ENCODE measurements at places on chromosomes 3 and 15.

DNA sequence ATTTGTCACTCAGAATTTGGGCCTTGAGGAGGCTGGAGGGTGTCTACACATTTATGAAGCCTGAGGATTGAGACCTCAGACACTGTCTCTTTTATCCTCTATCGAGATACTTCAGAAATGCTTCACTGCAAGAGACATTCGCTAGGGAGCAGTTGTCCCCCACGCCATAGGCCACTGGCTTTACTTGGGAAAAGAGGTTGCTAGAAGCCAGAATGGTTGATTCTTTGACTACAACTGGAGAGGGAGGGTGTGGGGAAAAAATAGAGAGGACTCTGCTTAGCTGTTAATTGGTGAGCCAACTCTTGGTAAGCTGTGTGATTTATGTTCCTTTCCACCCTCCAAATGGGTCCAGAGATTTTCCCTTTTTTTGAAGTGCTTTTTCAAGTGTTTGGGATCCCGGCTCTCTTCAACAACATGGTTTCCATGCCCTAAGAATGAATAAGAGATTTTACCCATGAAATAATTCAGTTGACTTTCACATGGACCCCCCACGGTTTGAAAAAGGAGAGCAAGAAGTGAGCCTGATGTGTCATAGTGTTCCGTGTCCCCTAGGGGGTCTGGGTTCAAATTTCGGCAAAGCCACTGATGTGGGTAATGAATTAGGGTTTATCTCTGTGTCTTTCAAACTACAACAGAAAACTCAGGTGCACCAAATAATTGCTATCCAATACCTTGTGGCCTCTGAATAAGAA lies 2.7 kb downstream of the BOC start:
- DNase-seq = no peak

- no peak for DNase-seq
Observed at GRCh38 chr15:76566276-76566675, 229.7 kb downstream of the ISL2 start.

GRCh38 chr3:190722181-190722905 lies 140.2 kb downstream of the GMNC start:
- DNase-seq = no peak

GRCh38 chr3:15682561-15683185 lies 81.1 kb downstream of the BTD start:
- DNase-seq = no peak

GRCh38 chr3:117463276-117464115 lies 753.9 kb downstream of the TUSC7 start:
- DNase-seq = no peak

GRCh38 chr3:120615847-120616609 lies 19.9 kb downstream of the NDUFB4 start:
- no peak for DNase-seq

DNA sequence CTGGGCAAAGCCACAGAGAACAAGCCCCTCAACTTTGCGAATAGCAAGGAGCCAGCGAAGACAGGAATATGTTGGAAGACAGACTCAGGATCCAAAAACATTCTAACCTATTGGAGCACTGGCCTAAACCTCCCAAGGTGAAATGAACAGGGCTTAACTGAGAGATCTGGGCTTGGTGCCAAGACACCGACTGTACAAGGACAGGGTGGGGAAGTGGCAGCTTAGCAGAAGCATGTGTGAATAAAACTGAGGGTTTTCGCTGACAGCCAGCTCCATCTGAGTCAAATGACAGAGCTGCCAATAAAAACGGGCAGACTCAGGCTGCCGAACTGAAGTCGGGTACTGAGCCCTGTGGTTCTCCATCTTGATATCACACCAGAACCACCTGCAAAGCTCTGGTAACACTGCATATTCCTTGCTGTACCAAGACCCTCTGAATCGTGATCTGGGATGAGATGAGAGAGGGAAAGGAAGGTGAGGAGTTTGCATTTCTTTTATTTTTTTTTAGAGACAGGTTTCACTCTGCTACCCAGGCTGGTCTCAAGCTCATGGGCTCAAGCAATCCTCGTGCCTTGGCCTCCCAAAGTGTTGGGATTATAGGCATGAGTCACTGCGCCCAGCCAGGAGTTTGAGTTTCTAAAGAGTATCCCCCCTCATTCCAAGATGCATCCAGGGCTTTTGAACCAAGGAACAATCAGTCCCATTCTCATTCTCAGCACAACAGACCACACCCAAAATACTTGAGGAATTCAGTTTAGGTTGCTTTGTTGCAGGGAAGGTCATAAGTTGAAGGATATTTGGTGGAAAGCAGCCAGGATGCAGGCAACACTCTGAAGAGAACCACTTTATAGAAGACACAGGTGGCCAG lies 6.0 kb upstream of the PLCB2 start:
- DNase-seq = no peak

- no peak for DNase-seq
Observed at GRCh38 chr3:159974-160373, 36.6 kb upstream of the CHL1 start.

- DNase-seq = no peak
Observed at GRCh38 chr15:35007397-35007796, 19.3 kb upstream of the ZNF770 start.

DNA sequence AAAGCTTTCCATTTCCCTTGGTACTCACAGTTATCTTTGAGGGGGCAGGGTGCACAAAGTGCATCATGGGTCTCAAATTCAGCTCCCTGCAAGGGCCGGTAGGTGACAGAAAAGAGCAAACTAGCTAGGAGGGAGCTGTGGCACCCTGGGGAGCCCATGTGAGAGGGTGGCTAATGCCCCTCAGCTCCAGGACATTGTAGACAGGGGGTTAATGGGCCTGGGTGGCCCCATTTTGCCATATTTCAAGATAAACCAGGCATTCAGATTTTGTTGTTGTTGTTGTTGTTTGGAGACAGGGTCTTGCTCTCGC lies 3.7 kb upstream of the SLC6A6 start:
- DNase-seq = no peak

DNA sequence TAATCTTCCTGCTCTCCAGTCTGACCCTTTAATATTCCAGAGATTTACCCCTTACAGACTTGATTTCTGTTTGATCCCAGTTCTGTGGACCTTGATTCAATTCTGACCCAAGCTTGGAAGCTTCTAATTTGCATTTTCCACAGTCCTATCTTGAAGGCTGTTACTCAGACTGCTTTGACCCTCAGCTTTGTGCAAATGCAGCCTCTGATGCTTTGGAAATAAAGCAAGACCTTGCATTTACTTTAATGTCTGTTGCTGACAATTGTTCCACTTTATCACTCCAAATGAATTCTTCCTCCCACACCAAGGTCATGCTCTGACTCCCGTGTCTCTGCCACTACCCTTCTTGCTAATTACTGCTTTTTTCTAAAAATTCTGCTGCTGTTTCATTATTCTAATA lies 886.0 kb downstream of the TUSC7 start:
- DNase-seq = no peak

DNA sequence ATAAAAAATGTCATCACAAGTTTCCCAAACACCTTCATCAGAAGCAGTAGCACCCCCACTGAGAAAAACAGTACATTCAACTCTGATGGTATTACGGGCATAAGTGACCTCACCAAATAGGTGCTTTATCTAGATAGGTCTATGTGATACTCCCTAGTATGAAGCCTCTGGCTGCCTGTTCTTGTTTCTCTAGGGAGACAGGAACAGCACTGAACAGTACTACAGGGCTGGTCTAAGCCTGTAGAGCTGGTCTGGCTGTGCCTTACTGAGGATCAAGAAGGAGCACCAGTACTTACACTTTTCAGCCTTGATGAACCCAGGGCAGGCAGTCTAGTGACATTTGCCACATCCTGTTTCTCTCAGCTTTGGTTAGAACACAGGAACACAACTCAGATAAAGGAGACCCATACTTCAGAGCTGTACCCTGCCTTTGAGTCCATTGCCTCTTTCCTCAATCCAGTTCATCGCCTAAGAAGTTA lies 35.9 kb downstream of the OXNAD1 start:
- DNase-seq = no peak

- no peak for DNase-seq
Observed at GRCh38 chr3:166688665-166689064, 691.4 kb downstream of the ZBBX start.

DNA sequence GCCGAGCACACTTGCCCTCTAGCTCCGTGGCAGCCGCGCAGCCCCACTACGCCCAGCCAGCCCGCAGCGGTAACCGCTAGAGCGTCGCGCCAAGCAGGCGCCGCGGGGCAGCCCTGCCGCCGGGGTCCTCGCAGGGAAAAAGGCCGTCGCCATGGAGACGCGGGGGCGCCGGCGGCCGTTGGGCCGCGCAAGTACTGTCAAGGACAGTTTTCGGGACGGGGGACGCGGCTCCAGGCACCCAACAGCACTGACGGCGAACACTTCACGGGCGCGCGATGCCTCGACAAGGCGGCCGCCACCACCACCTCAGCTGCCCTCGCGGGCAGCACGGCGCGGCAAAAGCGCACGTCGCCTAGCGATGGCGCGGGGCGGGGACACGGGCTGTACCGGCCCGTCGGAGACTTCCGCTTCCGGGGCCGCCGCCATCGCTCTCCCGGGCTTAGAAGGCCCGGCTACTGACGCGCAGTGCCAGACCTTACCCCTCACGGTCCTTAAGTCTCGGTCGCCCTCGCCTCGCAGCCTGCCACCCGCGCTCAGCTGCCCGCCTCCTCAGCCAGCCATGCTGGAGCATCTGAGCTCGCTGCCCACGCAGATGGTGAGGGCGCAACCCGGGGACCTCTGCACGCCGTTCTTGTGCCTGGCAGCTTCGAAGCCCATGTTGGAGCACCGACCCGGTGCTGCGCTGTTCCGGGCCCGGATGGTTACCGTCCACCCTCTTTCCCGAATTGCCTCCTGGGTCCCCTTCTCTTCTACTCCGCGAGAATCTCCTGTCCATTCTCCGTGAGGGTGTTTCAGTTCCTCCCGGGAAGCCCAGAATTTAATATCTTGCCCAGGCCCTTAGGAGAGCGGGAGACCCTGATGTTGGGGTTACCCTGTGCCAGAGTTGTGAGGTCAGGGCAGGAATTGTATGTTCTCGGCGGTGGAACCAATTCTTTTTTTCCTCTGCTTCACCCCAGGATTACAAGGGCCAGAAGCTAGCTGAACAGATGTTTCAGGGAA lies at the start of the genes GLT8D1 and SPCS1:
Gene GLT8D1, minus strand, starts transcription at position 104 of the 999 bp plus-strand sequence. CDS start 5,331 bp downstream, outside the sequence.
Gene SPCS1, plus strand, starts transcription at position 419 of the 999 bp plus-strand sequence. Its CDS starts 141 bp downstream, at position 560.
- DNase-seq = peak; percentile 77

GRCh38 chr15:58179206-58179605 lies 41.0 kb downstream of the AQP9 start:
- DNase-seq = no peak
